IMR-90 (cell line): ENCODE measurements at places on chromosomes 7 and 10. TPM values are rescaled to one million over a fixed set of nuclear protein-coding genes. Genes with fewer than 3 reads are reported as not detected.

The BBS9 gene
- 9.5 and 11.9 TPM in 2 replicates for total RNA-seq

The CALHM3 gene
- not detected in 2 replicates for total RNA-seq

The CPEB3 gene
- 0.18 and 0.28 TPM in 2 replicates for total RNA-seq

The OAT gene
- 152 and 190 TPM in 2 replicates for total RNA-seq

The SND1 gene
- total RNA-seq = 246 and 294 TPM in 2 replicates

The PGAM1 gene
- 716 and 841 TPM in 2 replicates for total RNA-seq

The SPDYE1 gene
- total RNA-seq = not detected in 2 replicates

The FAM25C gene
- total RNA-seq = not detected in 2 replicates

- peak; percentile 33 for DNase-seq
Measured at GRCh38 chr10:74234569-74234968, 83.5 kb downstream of the ADK start.

DNA sequence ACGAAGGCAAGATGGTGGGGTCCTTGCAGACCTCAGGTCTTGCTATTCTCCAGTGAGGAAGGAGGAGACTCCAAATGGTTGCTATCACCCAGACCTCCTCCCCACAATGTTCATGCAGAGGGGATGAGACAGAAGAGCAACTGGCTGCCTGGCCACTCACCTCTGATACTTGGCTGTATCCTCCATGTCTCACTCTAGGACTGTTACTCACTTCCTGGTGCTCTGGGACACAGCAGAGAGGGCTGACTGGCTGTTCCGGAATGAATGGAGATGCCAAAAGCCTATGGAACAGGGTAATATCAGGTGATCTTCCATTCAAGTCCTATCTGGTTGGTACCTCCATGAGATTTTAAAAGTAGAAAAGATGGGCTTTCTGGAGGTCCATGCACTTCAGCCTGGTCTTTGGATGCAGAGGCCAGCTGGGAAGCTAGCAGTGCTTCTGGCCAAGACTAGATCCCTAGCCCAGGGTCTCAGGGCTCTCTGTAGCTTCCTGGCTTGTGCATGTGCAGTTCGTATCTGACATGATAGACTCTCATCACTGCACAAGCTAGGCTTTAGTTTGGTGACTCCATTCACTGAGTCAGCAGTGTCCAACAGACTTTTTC, 27.0 kb upstream of the ABI1 start:
- DNase-seq = peak; percentile 12

DNA sequence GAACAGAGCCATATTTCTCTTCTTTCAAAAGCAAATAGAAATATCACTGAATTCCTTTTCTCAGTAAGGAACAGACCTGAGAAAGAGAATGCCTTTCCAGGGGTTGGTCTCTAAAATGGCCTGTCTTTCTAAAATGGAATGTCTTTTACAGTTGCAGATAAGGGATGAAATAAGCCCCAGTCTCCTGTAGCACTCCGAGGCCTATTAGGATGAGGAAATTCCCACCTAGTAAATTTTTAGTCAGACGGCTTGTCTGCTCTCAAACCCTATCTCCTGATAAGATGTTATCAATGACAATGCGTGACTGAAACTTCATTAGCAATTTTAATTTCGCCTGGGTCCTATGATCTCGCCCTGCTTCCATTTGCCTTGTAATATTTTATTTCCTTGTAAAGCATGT, 2.9 kb upstream of the EFCAB10 start:
- no peak for DNase-seq

DNA sequence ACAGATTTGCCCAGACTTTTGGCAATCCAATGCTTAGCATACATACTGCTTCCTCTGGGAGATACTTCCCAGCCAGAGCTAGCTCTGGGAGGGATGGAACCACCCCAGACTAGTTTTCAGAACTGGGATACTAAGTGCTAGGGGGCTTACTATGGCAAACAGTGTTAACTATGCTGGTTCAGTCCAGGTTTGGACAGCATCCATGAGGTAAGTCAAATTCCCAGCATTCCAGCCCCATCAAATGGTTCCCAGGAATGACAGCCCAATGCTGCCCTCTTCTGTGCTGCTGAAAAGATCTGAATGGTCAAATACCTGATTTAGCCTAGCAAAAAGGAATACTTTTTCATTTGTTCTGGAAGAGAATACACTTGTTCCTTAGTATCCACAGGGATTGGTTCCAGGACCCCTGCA, 141.7 kb upstream of the CCDC6 start:
- no peak for DNase-seq

GRCh38 chr7:35734001-35734483, 39.1 kb upstream of the HERPUD2 start:
- no peak for DNase-seq

DNA sequence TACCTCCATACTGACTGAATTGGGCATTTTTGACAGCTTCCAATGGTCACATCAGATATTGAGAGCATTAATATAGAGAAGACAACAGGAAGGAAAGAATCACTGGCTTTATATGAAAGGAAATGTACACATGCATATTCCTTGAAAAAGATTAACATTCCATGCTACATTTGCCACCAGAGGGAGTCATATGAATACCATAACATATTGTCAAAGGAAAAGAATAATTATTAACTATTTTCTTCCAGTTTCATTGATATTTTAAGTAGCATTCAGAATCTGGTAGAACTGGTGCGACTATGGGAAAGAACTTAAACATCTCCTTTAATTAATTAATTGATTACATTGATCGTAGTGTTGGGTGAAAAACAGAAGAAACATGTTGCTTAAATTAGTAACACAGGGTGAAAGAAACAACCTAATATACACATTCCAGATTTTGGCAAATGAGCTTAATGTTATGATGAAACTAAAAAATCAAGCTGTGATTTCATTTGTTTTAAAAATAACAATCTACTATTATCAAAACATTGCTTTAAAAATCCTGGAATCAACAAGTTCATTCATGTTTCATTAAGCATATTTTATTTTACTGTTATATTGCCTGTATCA, 71.5 kb downstream of the GPR85 start:
- DNase-seq = peak; percentile 60

DNA sequence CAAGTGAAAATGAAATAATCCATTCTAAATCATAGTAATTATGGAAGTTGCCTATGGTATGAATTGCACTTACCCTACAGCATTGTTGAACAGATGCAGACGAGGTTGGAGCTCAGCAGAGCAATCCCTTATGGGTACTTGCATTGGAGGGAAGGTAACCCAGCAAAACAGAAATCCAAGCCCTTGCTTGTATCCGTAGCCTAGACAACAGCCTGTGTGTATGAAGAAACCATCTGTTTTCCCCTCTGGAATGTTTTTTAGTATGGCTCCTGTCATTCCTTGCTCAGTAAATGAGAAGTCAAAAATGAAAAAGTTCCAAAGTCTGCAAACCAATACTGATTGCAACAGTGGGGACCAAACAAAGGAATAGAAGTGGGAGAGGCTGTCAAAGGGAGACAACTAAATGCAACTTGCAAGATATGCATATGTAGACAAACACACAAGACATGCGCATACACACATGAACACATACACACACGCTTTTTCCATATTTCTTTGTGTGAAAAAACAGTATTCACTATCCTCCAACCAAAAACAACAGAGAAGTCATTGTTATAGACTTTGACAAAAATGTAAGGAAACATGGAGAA, 260.8 kb downstream of the DYNC1I1 start:
- no peak for DNase-seq

DNA sequence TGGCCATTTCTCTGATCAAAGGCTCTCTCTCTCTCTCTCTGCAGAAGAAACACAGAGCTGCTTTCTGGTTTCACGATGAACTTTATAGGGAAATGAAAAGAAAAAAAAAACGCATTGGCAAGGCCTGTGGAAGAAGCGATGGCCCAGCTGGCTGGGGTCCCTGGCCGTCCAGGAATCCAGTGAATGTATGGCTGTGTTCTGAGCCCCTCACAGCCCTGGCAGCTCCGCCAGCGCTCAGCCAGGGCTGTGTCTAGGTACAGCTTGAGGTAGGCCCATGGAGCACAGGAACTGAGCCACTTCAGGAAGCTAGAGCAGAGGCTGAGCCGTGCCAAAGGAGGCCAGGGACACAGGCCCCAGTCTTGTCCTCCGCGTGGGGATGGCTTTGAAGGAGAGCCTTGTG, 13.1 kb upstream of the UCMA start:
- DNase-seq = no peak

DNA sequence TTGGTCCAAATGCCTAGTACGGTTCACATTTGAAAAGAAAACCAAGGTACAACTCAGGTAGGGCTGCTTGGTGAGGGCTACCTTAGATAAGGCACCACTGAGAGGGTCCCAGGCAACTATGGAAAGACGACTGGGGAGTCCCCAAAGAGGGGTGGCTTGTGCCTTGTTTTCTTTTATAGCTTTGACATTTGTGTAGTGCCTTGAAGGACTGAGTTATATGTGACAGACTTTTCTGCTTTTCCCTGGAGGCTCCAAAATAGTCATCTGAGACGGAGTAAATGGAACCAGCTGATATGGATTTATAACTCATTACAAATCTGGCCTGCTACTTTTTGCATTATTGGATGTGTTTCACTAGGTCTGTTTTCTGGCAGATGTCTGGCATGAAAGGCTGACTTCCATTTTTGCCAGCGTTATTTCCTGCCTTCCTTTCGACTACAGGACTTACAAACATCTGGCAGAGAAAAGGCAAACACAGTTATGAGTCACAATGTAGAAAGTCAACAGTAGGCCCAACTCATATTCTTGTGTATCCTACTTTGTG, 88.2 kb upstream of the IMMP2L start:
- peak; percentile 17 for DNase-seq

- no peak for DNase-seq
Measured at GRCh38 chr10:125337510-125337909, 177.1 kb upstream of the CTBP2 start.

DNA sequence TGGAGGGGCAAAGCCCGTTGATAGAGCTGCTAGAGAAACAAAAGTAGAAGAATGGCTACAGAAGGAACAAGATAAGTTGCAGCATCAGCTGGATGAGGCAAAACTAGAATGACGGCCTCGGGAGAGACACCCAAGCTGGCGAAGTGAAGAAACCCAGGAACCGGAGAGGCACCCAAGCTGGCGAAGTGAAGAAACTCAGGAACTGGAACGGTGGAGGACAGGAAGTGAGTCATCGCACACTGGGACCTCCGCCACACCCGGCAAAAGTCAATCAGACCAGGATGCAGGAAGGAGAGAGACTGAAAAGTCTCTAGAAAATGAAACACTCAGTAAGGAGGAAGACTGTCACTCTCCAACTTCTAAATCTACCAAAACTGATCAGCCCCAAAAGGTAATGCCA, 133.0 kb upstream of the NEBL start:
- DNase-seq = no peak

DNA sequence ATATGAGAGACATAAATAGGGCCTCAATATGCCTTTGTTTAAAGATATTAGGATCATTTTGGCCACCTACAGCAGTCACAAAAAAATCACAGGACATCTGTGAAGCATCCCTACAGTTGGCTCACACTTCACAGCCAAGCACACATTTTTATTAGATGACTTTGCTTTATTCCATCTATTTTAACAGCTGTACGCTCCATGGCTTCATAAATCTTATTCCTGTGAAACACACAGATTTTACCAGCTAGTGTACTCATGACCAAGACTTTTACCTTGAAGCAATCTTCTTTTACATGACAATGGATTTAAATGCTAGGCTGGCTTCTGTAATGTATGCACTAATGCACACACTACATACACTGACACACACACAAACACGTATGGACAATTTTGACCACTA, 254.8 kb upstream of the PITRM1 start:
- peak; percentile 36 for DNase-seq

DNA sequence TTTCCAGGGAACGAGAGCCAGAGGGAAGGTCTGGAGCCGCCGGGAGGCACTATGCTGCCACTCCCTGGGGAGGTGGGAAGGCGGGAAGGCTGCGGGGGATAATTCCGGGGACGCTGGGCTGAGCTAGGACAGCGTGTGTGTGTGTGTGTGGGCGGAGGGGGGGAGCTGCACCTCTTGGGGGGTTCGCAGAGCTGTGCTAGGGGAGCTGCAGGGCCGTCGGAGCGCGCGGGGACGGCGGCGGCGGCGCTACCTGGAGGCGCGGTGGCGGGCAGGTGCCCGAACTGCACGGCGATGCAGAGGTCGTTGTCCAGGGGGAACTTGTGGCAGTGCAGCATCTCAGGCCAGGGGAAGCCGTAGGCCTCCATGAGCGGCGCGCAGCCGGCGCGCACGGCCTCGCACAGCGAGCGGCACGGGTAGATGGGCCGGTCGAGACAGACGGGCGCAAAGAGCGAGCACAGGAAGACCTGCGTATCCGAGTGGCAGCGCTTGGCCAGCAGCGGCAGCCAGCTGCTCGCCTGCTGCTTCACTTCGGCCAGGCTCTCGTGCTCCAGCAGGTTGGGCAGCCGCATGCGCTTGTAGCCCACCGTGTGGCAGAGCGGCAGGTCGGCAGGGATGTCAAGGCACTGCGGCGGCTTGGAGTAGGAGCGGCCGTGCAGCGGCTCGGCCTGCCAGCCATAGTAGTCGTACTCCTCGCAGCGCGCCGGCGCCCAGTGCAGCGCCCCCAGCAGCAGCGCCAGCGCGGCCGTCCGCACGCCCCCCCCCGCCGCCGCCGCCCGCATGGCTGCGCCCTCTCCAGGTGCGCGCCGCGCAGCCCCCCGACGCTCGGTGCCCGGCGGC, 526 bp downstream of the SFRP5 start:
- DNase-seq = peak; percentile 15

DNA sequence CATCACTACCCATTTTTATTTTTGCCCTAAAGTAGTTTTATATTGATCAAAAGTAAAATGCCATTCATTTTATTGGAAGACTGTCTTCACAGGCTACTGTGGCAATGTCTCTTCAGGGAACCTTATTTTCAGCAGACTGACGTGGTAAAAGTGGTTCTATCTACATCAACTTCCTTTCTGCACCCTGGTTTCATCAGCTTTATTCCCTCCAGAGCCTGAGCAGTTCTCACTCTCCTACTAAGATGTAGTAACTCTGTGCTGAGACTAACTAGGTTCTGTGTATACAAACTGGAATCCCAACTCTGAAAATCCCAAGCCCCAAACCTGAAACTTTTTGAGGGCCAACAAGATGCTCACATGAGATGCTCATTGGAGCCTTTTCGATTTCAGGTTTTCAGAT, 155.3 kb downstream of the SFMBT2 start:
- no peak for DNase-seq

GRCh38 chr10:79260811-79261740, 86.2 kb upstream of the PPIF start:
- peak; percentile 80 for DNase-seq

- DNase-seq = no peak
Measured at GRCh38 chr10:82397854-82398253, 522.9 kb downstream of the NRG3 start.

- DNase-seq = no peak
Measured at GRCh38 chr10:21326594-21327288, 198.7 kb downstream of the SKIDA1 start.

DNA sequence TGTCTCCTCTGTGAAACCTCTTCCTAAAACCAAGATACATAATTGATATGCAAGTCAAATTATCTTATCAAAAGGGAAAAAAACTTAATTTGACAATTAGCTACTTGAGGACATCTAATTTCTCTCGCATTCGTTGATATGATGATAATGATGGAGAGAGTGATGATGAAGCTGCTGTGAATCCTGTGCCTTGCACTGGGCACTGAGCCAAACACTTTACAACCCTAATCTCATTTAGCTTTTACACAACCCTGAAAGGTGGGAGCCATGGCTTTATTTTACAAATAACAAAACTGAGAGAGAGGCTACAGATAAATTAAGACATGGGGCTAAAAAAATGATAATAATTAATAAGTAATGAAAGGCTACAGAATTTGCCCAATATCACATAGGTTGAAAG, 176.0 kb downstream of the NOC3L start:
- DNase-seq = no peak

GRCh38 chr7:50598460-50599343, 33.5 kb upstream of the DDC start:
- DNase-seq = no peak
